ENCODE measurements at places on chromosomes 4 and X. TPM values are rescaled to one million over a fixed set of nuclear protein-coding genes. Genes with fewer than 3 reads are reported as not detected.

CPZ gene
- polyA plus RNA-seq: 15.7 TPM

DNA sequence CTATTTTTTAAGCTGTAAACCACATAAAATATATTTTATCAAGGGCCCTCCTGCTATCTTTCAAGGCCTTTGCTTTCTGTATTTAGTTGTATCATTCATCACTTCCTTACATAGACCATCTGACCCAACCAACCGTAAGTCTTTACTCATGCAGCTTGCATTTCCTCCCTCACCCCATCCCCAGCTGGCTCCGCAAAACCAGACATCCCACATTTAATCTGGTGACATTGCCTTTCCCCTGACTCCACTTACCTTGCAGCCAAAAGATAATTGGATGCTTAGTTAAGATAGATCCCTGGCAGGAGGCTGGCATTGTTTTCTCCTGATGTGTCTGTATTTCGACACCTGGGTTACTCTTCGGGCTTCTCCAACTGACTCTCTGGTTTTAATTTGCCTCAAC lies 183.7 kb upstream of the LDB2 start:
- no peak for DNase-seq

LRCH2 gene
- polyA plus RNA-seq: 6.8 TPM

DNA sequence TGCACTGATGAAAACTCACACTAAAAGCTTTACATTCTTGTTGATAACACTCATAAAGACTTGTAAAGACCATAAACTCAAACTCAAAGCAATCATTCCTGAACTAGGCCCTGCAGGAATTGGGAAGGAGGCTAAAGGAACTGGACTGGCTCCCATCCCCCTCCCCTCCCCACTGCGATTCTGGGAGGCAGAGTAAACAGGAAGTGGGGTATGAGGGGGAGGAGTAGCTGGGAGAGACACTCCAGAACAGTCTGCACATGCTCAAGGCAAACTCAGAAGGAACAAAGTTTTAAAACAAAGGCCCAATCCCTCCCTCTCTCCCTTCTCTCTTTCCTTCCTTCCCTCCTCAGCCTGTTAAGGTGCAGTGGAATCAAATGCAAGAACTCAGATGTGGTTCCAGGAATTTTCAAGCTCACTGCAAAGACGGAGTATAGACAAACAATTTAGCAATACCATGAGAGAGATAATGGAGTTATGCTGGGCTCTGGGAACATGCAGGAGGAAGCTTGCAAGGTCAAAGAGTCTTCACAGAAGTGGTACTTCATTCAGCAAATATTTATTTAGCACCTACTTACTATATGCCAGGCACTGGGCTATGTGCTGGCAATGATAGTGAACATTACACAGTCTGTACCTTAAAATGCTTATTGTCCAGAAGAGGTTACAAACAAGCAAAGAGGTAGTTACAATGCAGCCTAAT lies 15.9 kb downstream of the MID1IP1 start:
- peak; percentile 47 for DNase-seq

MAGEA4 gene
- polyA plus RNA-seq: not detected

ARHGEF6 gene
- 42.2 TPM for polyA plus RNA-seq

- no peak for DNase-seq
Observed at GRCh38 chr4:124817531-124817930, 105.0 kb upstream of the ANKRD50 start.
